T-helper 22 cell (primary cell): ENCODE measurements at places on chromosomes 2 and 18.

GRCh38 chr2:163662141-163662780 is 73.5 kb downstream of the FIGN start:
- no peak for DNase-seq

- DNase-seq, result no peak
These were observed 3.4 kb downstream of the CCDC93 start for GRCh38 chr2:118010473-118010872.

DNA sequence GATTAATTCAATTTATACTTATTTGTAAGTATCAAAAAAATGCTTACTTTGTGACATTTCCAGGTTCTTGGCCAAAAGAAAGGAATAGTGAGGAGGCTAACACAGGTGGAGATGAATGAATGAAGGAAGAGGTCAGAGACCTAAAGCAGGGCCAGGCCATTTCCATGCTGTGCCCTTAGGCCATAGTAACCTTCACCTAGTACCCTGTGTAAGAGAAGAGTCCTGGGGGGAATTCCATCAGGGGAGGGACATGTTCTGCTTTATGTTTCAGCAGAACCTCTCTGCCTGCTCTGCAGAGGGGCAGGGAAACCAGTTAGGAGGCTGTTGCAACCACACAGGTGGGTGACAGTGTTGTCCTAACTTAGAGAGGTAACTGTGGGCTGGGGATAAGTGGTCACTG is 204.2 kb upstream of the CDH20 start:
- no peak for DNase-seq

DNA sequence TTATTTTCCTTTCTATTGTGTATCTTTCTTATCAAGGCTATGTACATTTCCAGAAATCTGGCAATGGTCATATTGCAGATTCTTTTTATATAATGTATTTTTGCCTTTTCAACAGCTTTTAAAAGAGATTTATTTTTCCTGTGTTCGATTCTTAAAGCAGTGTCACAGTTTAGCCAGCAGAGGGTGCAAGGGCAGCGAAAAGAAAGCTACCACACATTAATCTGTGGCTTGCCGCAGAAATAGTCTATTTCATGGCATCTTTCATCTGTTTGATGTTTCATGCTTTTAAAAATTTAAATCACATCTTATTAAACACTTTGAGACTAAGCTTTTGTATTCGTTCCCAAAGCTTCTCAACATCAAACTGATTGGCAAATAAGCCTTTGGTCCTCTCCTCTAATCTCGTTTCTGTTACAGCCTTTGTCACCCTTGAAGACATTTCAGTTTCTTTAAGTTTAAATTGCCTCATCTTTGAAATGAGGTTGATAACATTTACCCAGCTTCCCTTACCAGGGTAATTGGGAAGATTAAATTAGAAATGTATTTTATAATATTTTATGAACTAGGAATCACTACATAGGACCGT is 73.3 kb downstream of the PIK3C3 start:
- DNase-seq, result no peak

DNA sequence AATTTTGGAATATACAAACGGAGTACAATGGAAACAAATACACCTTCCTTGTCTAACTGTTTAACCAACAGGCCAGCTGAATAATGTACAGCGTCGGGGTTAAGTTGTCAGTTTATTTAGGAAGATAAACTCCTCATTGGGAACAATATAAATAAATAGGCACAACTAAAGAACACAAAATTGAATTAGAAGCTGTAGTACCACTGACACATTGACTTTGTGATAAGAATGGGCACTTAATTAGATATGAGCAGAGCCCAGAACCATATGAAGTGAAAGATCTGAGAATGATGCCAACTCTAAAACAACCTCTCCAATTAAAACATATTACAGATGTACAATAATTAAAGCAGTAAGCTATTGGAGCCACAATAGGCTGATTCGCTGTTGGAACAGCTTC is 44.4 kb downstream of the CCDC68 start:
- no peak for DNase-seq

DNA sequence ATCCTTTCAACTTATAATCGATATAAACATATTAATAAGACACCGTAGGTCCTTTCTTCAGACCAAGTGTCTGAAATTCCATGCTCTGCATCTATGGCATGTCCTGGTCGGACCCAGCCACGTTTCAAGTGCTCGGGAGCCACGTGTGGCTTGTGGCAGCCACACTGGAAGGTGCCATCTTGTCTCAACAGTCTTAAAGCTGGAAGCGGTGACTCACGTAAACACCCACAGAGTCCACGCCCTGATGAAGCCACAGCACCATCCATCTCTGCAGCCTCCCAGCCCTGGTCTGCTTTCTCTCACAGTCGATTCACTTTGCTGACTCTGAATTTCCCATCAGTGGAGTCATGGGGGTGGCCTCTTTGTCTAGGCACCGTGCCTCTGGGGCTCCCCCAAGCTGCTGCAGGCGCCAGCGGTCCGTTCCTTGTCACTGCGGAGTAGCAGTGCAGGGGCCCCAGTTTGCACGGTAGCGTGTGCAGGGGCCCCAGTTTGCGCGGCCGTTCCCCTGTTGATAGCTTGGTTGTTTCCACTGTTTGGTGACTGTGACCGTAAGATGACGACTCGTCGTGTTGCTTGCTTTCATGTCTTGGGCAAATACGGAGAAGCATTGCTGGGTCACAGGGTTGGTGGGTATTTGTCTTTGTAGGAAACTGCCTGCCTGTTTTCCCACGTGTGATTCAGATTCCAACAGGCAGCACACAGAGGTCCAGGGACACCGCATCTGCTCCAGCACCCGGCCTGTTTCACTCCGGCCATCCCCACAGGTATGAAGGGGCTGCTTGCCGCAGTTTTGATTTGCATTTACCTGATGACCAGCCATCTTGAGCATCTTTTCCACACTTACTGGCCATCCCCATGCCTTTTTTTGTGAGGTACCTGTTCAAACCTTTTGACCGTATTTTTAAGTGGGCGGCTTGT is 240.3 kb downstream of the HDAC4 start:
- DNase-seq, result no peak

GRCh38 chr18:77079954-77080682 is 52.5 kb downstream of the MBP start:
- no peak for DNase-seq

DNA sequence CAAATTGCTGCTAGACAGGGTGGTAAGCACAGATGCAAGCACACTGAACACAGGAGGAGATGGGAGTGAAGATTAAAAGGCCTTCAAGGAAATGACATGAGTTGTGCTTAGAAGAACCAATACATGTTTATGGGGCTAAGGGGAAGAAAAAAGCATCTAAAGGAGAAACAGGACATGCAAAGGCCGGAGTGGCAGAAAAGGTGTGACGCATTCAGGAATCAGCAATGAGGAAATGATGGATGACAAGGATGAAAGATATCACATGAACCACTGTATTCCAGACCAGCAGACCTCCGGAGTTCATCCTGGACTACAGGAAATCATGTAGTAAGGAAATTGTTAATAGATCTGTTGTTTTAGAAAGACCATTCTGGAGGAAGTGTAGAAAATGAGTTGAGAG is 42.8 kb downstream of the PPP4R1 start:
- DNase-seq, result no peak

- DNase-seq, result no peak
These were observed 50.3 kb downstream of the TCF7L1 start for GRCh38 chr2:85183479-85183878.

- DNase-seq, result no peak
These were observed 126.4 kb downstream of the CDH2 start for GRCh38 chr18:28050545-28050944.

DNA sequence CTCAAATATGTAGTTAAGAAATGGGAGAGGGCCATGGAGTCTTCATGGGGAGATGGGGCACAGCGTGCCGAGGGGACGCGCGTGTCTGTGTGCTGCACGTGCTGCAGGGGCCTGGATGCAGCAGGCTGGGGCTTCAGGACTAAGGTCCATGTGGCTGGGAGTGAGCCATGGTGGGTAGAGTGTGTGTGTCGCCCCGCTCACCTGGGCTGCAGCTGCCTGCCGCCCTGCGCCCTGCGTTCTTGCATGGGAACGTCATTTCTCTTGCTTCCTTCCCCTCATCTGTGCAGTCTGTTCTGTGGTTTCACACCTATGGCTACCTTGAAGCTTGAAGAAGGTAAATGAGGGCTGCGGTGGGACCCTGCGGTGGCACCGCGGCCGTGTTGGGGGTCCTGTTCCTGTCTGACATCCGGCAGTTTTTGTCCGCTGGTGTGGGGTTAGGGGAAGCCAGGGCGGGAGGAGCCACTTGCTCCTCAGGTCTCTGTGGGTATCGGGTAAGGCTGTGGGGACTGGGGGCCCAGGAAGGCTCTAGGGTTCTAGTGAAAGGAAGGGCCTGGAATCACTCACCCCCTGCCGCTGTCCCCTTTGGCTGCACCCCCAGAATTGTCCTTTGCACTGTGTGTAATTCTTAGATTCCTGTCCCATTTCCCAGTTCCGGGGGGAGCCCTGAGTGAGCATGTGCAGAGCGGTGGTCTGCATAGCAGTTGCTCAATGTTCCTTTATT is 54.1 kb upstream of the HS6ST1 start:
- no peak for DNase-seq

GRCh38 chr2:27720004-27720551 is 51.4 kb upstream of the MRPL33 start:
- no peak for DNase-seq

DNA sequence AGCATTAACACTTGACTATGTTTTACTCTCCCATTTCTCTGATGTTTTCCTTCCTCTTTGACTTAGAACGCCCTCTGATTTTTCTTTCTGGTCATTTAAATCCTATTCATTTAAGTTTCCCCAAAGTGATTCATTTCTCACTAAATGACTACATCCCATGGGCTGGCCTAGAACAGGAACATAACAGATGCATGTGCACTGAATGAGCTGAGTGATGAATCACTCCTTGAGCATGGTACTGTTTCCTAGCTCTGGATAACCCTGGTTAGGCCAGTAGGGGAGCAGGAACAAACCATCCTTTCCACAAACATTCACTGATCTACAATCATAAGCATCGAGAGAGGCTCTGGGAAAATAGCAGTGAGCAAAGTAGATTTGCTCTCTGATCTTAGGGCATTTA is 221.9 kb upstream of the SETBP1 start:
- no peak for DNase-seq

GRCh38 chr2:210363261-210363660 is 48.3 kb upstream of the MYL1 start:
- no peak for DNase-seq

- no peak for DNase-seq
These were observed 100.8 kb downstream of the ASB1 start for GRCh38 chr2:238527565-238527964.

DNA sequence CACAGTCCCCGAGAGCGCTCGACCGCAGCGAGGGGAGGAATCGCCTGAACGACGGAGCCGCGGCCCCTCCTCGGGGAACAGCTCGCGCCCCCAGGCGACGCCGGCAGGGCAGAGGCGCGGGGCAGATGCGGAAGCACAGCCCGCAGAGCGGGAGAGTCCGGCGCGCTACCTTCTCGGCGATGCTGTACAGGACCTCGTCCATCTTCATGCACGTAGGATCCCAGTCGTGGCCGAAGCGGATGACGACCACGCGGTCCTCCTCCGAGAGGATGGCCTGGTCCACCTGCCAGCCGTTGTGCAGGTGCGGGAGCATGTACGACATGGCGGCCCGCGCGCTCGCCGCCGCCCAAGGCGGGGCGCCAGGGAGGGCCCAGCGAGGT is 302 bp downstream of the TXNL4A start:
- peak; percentile 37 for DNase-seq

DNA sequence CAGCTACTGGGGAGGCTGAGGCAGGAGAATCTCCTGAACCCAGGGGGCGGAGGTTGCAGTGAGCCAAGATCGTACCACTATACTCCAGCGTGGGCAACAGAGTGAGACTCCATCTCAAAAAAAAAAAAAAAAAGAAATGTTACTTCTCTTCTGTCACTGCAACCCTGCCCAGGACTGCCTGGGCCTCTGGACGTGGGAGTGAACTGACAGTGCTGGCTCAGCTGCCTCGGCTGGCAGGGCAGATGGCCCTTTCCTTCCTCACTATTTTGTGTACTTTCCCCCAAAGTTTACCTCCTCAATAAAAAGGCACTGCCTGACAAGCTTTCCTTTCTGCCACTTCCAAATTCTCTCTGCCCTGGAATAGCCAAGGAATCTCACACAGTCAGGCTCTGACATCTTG is 12.5 kb upstream of the GPR155 start:
- DNase-seq, result no peak

DNA sequence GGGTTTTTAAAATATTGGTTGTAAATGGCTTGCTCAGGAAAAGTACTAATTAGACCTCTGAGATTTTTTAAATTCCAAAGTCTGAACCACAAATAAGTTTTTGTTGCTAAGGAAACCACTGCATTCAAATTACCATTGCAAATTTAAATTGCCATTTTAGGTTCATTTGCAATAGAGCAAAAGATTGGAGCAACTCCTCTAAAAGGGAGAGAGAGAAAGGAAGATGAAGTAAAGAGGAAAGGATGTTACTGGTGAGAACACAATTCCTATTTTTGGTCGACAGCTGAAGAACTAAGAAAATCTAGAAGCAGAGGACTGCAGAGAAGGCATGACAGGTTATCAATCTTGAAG is 74.9 kb downstream of the FOXI3 start:
- DNase-seq, result no peak

DNA sequence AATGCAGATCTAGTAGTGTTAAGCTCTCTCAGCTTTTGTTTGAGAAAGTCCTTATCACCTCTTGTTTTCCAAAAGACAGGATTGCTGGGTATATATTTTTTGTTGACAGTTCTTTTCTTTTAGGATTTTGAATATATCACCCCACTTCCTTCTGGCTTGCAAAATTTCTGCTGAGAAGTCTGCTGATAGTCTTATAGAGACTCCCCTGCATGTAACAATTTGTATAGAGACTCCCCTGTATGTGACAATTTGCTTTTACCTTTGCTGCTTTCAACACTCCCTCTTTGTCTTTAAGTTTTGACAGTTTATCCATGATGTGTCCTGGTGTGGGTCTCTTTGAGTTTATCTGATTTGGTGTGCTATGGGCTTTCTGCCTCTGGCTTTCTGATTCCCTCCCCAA is 115.0 kb upstream of the CCDC85A start:
- no peak for DNase-seq

- no peak for DNase-seq
These were observed 1594.6 kb upstream of the SLC39A10 start for GRCh38 chr2:194062401-194062800.

- DNase-seq, result no peak
These were observed 5.1 kb downstream of the SERPINB8 start for GRCh38 chr18:63974991-63975390.

GRCh38 chr2:217409949-217410680 is 550.3 kb upstream of the TNP1 start:
- DNase-seq, result no peak

GRCh38 chr2:238159071-238159539 is 335 bp downstream of the ERFE start:
- DNase-seq, result no peak

GRCh38 chr2:186912979-186913378 is 64.0 kb upstream of the ZSWIM2 start:
- no peak for DNase-seq

GRCh38 chr2:239576784-239577685 is 176.2 kb upstream of the HDAC4 start:
- DNase-seq, result no peak

DNA sequence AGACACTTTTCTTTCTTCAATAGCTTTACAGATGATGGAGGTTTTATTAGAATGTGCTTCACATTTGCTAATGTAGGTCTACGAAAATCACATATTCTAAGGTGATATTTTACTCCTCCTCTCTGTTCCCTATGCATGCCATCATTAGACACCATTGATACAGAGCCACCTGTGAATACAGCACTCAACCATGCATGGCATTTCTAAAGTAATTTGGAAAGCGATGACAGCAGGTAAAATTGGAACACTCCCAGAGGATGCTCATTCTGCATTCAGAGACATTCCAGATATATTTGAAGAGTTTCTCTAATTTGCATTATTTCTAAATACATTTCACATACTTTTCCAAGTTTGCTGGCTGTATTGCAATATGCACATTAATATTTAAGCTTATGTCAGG is 65.3 kb upstream of the RIT2 start:
- no peak for DNase-seq

- DNase-seq, result no peak
These were observed 8.7 kb downstream of the TMEM169 start for GRCh38 chr2:216090369-216090786.
